ENCODE measurements at places on chromosomes 1 and 21. TPM values are rescaled to one million over a fixed set of nuclear protein-coding genes. Genes with fewer than 3 reads are reported as not detected.

The PARP1 gene
- polyA plus RNA-seq = 287 TPM

The AUNIP gene
- not detected for polyA plus RNA-seq

The CD52 gene
- polyA plus RNA-seq = 2.4 TPM

The SH3BGR gene
- 20.4 TPM for polyA plus RNA-seq

The MRPL20 gene
- 299 TPM for polyA plus RNA-seq

The WNT9A gene
- polyA plus RNA-seq = not detected

The CAPN9 gene
- polyA plus RNA-seq = not detected

The CD1E gene
- polyA plus RNA-seq = not detected

The GJA9 gene
- polyA plus RNA-seq = not detected

The AADACL3 gene
- not detected for polyA plus RNA-seq

The SLC44A3 gene
- polyA plus RNA-seq = 10.3 TPM
